ENCODE measurements at places on chromosomes 5 and 9.

- no peak for DNase-seq
These were observed 1040.8 kb downstream of the TAF11L14 start for GRCh38 chr5:18675041-18675440.

DNA sequence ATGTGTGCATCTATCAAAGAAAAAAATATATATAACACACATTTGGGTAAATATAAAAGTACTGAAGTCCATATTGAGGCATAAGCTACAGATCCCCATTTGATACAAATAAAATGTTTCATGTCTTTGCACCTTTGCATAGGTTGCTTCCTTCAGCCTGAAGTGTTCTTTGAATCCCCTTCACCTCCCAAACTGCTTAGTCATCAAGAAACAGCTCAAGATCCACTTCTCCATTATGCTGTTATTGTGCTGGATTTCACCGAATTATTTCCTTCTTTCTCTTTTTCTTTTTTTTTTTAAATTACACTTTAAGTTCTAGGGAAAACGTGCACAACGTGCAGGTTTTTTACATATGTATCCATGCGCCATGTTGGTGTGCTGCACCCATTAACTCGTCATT, 419.1 kb downstream of the ENC1 start:
- DNase-seq, result no peak

GRCh38 chr9:137458194-137459151, 661 bp downstream of the NSMF start:
- peak; percentile 82 for DNase-seq

DNA sequence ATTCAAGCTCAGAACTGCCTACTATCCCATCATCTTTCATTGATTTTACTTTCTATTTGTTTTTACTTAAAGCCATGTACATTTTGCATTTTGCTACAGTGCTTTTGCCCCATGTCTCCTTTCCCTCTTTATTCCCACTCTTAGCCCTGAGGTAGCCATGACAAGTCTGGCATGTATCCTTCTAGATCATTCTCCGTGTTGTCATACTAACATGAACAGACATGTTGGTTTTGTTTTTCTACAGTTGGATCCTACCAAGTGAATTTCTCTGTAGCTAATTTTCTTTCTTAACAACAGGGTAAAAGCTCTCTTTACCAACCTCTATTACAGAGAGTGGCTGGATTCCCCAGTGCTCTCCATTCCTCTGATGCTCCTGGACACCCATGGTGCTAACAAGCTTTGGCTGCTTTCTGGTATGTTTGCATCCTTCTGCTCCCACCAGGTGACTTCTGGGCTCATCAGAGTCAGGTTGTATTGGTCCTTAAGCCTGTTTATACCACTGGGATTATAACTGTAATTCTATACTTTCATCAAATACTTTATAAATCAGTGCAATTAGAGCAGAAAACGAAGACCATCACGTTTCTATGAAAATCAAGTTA, 38.8 kb upstream of the BOD1 start:
- no peak for DNase-seq

GRCh38 chr9:4866239-4866969, 73.7 kb downstream of the RCL1 start:
- no peak for DNase-seq

DNA sequence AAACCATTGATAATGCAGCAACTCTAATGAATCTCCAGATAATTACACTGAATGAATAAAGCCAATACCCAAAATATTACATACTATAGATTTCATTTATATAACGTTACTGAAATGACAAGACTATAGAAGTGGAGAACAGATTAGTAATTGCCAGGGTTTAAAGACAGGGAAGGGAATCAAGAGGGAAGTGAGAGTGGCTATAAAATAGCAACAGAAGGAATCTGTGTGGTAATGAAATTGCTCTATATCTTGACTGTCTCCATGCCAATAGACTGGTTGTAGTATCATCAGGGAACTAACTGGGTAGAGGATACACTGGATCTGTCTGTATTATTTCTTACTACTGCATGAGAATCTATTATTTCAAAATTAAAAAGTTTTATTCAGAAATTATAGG, 396.5 kb upstream of the RPS23 start:
- no peak for DNase-seq

DNA sequence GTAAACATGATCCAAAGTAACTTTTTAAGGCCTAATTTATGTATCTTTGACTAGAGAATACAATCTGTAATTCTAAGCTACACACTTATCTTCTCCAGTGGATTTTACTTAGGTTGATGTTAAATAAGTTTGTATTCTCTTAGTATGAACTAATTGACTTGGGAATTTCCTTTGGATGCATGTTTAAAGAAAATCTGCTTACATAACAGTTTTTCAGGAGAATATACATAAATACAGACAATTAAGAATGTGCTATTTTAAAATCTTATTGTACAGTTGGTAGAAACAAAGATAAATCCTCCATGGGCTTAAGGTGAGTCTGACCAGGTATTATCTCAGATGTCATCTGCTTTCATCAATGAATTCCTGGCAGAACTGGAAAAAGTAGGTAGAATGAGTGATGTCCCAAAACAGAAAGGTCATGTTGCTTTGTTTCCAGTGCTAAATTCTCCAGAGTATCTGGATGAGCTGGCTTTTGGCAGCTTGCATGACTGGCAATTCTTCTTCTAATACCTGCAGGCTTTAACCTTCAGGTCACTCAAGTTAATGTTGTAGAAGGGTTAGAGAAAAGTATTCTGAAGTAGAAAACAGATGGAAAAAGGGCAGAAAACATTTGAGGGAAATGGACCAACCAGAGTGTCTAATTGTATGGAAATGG, 150.6 kb downstream of the MACIR start:
- DNase-seq, result no peak

DNA sequence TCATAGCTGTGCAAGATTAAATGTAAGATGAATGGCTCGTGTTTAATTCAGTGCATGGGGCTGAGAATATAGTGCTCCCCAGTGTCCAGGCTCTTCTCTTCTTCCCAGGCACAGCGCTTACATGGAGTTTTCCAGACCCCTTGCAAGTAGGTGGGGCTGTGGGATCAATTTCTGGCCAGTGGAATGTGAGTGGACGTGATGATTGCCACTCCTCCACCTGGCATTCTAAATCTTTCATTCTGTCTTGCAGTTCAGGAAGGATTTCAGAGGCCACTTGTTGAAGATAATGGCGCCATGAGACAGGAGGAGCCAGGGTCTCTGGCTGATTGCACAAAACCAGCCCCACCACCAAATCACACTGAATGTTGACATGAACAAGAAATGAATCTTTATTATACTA, 7.2 kb upstream of the PIP5K1B start:
- no peak for DNase-seq

GRCh38 chr5:73007051-73007450, 51.2 kb downstream of the FCHO2 start:
- DNase-seq, result no peak

GRCh38 chr9:83906144-83906543, 15.1 kb downstream of the KIF27 start:
- DNase-seq, result no peak

All from NCI-H2171 treated with DMSO at 0.1 percent for 48 hours (cell line).